ENCODE measurements at places on chromosomes 6 and 20.
A peak's percentile ranks its signal among the peaks of the same experiment; 100 is the strongest.

DNA sequence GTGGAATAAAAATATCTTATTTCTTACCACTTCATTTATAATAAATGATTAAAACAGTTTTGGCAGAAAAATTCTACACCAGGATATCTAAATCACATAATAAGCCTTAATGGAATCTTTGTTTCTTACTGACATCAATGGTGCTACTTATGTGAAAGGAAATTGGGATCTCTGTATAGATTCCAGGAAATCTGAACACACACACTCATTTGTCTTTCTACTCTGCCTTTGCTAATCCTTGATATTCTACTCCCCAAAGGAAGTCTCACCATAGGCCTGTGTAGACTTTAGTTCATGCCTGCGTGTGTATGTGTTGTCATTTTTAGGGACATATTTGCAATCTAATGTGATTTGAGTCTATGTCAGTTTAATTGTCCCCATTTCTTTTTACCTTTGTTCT is 7.9 kb downstream of the ADGRB3 start:
- DNase-seq = no peak

- DNase-seq = no peak
Observed at GRCh38 chr20:25685276-25686080, 11.2 kb downstream of the ZNF337 start.

DNA sequence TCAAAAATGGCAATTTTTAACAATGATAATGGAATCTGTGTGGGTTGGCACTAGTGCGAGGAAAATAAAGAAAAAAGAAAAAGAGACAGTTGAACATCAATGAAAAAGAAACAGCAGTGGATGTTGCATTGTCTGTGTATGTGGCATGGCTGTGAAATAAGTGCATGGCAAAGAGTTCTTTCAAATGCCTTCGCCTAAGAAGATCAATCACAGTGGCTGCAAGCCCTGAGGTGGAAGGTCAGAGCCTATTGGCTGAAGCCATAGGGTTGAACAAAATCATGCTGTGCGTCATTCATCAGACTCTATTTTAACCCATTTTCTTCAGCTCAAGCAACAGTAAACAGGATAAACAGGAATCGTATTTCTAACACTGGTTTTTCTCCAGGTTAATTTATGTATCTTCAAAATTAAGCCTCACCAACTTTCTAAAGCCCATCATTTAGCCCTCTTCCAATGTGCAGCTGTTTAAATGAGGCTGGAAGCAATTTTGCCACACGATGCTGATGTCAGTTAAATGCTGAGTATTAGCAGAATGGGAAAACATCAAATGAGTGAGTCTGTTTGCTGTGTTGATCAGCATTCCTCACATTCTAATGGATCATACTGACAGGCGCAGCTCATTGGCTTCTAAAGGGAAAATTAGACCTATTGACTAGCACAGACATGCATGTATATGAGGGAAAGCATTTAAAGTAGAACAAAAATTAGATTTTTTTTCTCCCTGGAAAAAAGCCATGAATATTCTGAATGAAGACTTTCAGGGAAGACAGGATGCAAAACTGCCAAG is 955.9 kb upstream of the EYS start:
- DNase-seq = no peak

DNA sequence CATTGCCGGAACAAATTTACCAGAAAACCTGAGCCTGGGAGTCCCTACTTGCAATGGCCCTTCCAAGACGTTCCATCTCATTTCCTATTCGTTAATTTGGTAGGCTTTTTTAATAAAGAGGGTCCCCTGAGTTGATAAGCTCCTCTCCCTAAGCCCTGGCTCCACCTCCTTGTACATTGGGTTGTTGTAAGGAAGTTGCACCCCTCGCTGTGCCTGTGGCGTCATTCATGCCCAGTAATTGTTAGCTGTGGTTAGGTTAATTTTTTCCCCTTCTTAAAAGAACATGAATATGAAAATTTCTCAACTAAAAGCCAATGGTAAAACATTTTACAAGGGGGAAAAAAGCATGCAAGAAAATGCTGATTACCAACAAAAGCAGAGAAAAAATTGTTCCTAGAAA is 91.9 kb downstream of the SLC24A3 start:
- DNase-seq = no peak

- peak; percentile 37 for DNase-seq
Observed at GRCh38 chr6:38871741-38872568, 156.8 kb downstream of the DNAH8 start.

- DNase-seq = peak; percentile 7
Observed at GRCh38 chr20:49482621-49483017, at the start of gene KCNB1. Gene KCNB1 (minus strand): TSS chr20:49482668. CDS start chr20:49482480, 188 bp downstream.
